NAMALWA (cell line): ENCODE measurements at places on chromosomes 4 and X.

- peak; percentile 16 for DNase-seq
These were observed 66.3 kb downstream of the SMC1A start for GRCh38 chrX:53356186-53356585.

- peak; percentile 85 for DNase-seq
These were observed 18.2 kb downstream of the ELF4 start for GRCh38 chrX:130091980-130092522.

- no peak for DNase-seq
These were observed 227.2 kb downstream of the KCTD8 start for GRCh38 chr4:44221407-44221806.

GRCh38 chrX:7446815-7447214 lies 298.9 kb upstream of the PUDP start:
- no peak for DNase-seq

DNA sequence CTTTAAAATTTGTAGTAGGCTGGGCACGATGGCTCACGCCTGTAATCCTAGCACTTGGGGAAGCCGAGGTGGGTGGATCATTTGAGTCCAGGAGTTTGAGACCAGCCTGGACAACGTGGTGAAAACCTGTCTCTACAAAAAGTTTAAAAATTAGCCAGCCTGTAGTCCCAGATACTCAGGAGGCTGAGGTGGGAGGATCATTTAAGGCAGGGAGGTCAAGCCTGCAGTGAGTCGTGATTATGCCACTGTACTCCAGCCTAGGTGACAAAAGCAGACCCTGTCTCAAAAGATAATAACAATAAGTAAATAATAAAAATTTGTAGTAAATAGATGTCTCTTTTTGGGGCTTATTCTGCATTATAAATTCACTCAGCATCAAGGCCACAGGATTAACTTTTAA lies 118.5 kb downstream of the IRF2 start:
- DNase-seq, result no peak

GRCh38 chr4:101790521-101791181 lies at the start of gene BANK1:
BANK1 (plus strand) TSS chr4:101790730; CDS start chr4:101790881, 151 bp downstream.
- DNase-seq, result peak; percentile 95

- DNase-seq, result no peak
These were observed 292.8 kb downstream of the RAPGEF2 start for GRCh38 chr4:159395693-159396092.

GRCh38 chrX:68833855-68834331 lies 5.1 kb downstream of the EFNB1 start:
- DNase-seq, result peak; percentile 25

DNA sequence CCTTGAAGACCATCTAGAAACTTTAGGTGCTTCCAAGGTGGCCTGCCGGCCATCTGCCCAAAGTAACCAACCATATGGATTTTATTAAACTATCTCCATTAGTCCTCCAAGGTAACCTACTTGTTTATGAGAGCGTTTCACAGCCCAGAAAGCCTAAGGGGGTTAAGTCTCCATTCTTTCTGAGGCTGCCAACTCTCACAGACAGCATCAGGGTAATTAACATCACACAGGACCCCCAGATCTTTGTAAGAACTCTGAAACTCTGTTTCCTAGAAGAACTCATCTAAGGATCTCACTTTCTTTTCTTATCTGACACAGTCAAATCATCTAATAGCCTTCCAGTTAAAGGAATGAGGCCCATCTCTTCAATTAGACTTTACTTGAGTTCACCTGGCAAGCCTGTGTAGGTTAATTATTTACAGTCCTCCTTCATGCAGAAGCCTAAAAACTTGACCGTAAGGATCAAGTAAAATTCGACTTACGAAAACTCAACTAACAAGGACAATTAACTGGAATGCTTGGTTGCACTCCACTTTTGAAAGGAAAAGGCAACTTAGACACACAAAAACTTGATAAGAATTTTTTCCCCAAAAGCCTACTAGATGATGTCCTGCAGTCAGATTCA lies 252.5 kb downstream of the GRIA3 start:
- DNase-seq, result no peak

GRCh38 chrX:100424012-100424411 lies 13.9 kb upstream of the PCDH19 start:
- DNase-seq, result no peak

- no peak for DNase-seq
These were observed 46.3 kb upstream of the HHIP start for GRCh38 chr4:144599621-144600020.

DNA sequence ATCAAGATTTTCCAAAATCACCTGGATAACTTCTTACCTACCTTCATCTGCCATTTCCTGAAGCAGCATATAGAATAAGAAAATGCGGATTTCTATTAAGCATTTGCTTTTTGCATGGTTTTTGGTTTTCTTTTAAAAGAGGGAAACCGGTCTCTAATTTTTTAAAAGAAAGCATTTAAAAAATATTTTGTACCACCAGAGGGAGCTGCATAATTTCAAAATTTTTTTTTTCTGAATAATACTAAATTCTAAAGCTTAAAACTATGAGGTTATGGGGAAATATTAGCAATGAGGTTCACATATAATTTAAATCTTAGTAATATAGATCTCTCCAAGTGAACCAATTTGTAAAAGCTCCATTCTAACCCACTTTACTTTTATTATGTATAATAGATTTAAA lies 137.7 kb upstream of the TENT5D start:
- peak; percentile 1 for DNase-seq

DNA sequence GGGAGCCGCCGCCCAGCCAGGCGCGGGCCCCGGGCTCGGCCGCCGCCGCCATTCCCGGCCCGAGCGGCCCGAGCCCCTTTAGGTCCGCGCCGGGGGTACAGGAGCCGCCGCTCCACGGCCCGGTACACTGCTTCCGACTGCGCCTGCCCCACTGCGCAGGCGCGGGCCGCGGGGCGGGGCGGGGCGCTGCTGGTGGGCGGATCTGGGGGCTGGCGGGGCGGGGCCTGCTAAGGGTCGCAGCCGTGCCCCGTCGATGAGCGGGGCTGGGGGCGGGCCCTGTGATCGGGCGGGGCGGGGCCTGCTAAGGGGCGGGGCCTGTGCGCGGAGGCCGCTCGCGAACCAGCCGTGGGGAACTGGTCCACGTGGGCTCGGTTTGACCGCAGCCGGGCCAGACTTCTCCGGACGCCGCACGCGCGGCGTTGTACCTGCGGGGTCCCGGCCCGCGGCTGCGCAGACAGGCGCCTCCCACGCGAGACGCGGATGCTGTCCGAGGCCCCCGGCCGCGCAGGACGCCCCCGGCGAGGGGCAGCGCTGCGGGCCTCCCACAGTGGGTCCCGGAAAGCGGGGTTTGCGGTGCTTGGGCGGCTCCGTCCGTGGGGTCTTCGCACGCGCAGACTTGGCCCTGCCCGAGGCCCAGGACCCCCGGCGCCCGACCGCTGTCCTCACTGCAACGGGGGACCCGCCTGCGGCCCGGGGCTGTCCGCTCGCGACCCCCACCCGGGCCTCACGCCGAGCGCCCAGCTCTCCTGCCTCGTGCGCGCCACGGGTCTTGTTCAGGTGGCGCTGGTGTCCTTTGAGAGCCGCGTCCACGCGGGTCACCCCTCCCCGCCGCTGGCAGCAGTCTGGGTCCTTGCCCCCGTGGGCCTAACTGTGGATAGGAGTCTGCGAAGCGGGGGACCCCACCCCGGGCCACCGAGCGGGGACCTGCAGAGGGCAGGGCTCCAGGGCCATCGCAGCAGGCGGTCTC lies at the start of gene DGKQ:
Gene DGKQ, minus strand, starts transcription at position 139 of the 967 bp plus-strand sequence. Its CDS starts 87 bp downstream, at position 52.
- DNase-seq, result peak; percentile 82

GRCh38 chrX:118974908-118975671 lies 672 bp downstream of the LONRF3 start:
- DNase-seq, result no peak

DNA sequence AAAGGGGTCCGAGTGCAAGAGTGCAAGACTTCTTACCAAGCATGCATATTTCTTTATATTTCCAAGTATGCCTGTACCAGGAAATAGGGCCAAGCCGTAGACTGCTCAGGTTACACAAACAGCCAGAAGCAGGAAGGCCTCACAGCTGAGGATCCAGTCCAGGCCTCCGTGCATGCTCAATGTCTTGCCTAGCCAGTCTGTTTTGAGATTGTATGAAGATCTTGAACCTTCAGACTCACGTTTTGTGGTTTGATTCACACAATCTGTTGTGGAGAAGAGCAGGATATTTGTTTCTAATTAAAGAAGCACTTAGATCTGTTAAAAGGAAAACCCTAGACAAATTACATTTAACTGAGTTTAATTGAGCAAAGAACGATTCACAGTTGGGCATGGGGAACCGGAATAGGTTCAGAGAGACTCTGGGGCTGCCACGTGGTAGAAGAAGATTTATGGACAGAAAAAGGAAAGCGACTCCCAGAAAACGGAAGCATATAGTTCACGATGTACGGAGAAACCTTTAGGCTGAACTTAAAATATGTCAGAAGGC lies 1.2 kb downstream of the MGST2 start:
- no peak for DNase-seq

- no peak for DNase-seq
These were observed 46.4 kb upstream of the FGG start for GRCh38 chr4:154658680-154659405.

DNA sequence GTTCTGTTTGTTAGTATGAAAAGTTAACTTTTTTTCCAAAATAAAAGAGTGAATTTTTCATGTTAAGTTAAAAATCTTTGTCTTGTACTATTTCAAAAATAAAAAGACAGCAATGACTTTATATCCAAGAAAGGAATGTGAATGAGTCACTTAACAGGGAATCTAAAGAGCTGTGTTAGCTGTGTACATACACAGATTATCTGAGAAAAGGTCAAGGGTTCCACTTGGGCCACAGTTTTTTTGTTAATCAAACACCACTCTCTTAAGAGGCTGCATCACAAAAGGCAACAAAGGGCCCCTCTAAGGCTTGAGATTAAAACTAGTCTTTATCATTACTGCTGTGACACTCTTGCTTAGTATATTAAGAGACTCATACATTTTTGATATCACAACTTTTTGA lies 82.1 kb downstream of the FIP1L1 start:
- DNase-seq, result no peak

- no peak for DNase-seq
These were observed 59.6 kb downstream of the DCX start for GRCh38 chrX:111352424-111352823.

- DNase-seq, result no peak
These were observed 11.3 kb downstream of the PNCK start for GRCh38 chrX:153662266-153662665.

DNA sequence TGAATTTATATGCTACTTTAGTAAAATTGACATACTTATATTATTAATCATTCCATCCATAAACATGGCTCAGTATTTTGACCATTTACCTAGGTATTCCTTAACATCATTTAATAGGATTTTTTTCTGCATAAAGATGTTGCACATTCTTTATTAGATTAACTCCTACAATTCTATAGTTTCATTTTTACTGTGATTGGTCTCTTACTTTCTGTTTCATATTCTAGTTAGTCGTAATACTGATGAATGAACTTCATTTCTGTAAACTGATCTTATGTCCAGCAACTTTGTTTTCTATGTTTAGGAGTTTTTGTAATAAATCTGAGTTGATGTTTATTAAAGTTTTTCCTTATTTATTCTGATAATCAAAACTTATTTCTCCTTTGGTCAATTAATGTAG lies 278.2 kb upstream of the CXXC4 start:
- no peak for DNase-seq

DNA sequence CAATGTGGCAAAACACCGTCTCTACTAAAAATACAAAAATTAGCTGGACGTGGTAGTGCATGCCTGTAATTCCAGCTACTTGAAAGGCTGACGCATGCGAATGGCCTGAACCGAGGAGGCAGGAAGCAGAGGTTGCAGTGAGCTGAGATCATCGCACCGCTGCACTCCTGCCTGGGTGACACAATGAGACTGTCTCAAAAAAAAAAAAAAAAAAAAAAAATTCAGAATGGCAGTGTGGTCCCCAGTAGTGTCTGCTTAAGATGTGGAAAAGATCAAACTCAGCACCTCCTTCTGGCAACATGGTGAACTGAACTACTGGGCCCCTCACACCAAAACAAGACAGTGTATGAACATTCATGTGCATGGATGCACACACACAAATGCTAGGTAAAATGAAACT lies 32.2 kb downstream of the SMS start:
- peak; percentile 16 for DNase-seq

DNA sequence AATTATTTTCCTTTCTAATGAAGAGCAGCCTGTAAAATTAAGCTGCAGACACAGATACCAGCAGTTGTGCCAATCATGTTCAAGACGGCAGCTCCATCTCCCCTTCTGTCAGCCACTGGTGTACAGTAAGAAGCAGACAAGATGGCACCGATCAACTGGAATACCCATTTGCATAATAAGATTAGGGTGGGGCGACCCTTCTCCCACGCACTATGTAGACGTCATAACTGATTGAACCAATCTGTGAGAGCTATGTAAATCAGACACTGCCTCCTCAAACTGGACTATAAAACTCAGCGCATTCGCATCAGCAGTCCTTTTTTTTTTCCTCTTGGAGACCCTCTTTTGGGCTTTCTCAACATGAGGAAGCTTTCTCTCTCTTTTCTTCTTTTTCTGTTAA lies 40.4 kb upstream of the INTS6L start:
- no peak for DNase-seq

GRCh38 chr4:183430994-183431347 lies 13.5 kb upstream of the CDKN2AIP start:
- DNase-seq, result no peak

GRCh38 chr4:23560748-23561147 lies 329.1 kb downstream of the PPARGC1A start:
- no peak for DNase-seq

- no peak for DNase-seq
These were observed 137.6 kb downstream of the NPNT start for GRCh38 chr4:106032851-106033286.

GRCh38 chr4:110292994-110293744 lies 94.8 kb upstream of the ELOVL6 start:
- no peak for DNase-seq

GRCh38 chrX:37662181-37662580 lies 23.4 kb upstream of the XK start:
- DNase-seq, result no peak
